GM18507 (cell line): ENCODE measurements at places on chromosomes 7 and 10.

GRCh38 chr10:26821699-26822570, 38.8 kb downstream of the ABI1 start:
- no peak for DNase-seq

- no peak for DNase-seq
Measured at GRCh38 chr10:57964351-57964750, 303.3 kb downstream of the IPMK start.

GRCh38 chr10:86962136-86962980, 4.0 kb downstream of the SNCG start:
- DNase-seq, result no peak

- DNase-seq, result no peak
Measured at GRCh38 chr7:102304668-102305067, 18.0 kb downstream of the SH2B2 start.

GRCh38 chr10:43153901-43154300, 15.7 kb downstream of the CSGALNACT2 start:
- no peak for DNase-seq

- no peak for DNase-seq
Measured at GRCh38 chr7:40866601-40867000, 731.8 kb downstream of the SUGCT start.

GRCh38 chr7:6057316-6058129, 26.3 kb downstream of the ANKRD61 start:
- DNase-seq, result no peak

GRCh38 chr7:80428161-80429054, 83.5 kb downstream of the GNAT3 start:
- no peak for DNase-seq

- no peak for DNase-seq
Measured at GRCh38 chr10:113447278-113447677, 105.6 kb upstream of the HABP2 start.

GRCh38 chr10:105800641-105801040, 1159.6 kb downstream of the SORCS3 start:
- no peak for DNase-seq

GRCh38 chr7:18834577-18834976, 282.9 kb downstream of the TWIST1 start:
- DNase-seq, result no peak

GRCh38 chr7:142376356-142376997, 118.6 kb upstream of the PRSS58 start:
- DNase-seq, result no peak
